ENCODE measurements at places on chromosomes 2 and 18.

GRCh38 chr2:150076281-150076680 is 411.2 kb downstream of the RND3 start:
- no peak for DNase-seq

- DNase-seq: no peak
Measured at GRCh38 chr18:67636597-67637385, 120.3 kb upstream of the DSEL start.

- DNase-seq: no peak
Measured at GRCh38 chr2:73780237-73780582, 307 bp upstream of the DUSP11 start.

GRCh38 chr2:108634576-108635160 is 84.6 kb upstream of the RANBP2 start:
- DNase-seq: no peak

DNA sequence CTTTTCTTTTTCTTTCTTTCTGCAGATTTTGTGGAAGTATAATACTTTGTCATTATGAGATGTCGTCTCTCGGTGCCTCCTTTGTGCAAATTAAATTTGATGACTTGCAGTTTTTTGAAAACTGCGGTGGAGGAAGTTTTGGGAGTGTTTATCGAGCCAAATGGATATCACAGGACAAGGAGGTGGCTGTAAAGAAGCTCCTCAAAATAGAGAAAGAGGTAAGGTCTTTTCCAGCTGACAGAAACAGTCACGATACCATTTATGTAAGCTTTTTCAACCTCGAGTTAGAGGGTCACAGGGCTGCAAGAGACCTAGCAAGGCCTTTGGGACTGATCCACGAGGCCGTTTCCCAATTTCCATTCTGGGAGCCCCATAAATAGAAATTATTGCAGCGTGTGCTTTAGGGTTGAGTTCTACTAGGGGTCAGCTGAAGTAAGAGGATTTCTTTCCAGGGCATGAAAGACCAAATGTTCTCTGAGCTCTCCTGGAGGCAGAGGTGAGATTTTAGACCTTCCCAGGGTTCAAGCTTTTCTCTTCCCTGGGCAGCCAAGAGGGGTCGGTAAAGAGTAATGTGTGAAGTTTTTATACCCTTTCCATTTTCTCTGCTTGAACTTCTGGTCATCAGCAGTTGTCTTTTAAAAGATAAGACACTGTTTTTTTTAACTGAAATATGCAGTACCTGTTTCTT is 15.5 kb downstream of the MAP3K20 start:
- DNase-seq: peak; percentile 66

GRCh38 chr2:216299588-216299987 is 72.7 kb downstream of the MARCHF4 start:
- DNase-seq: no peak

GRCh38 chr18:39701839-39702238 is 2136.2 kb upstream of the CELF4 start:
- no peak for DNase-seq

- DNase-seq: no peak
Measured at GRCh38 chr2:117502121-117502520, 312.4 kb upstream of the DDX18 start.

- DNase-seq: no peak
Measured at GRCh38 chr18:1774261-1774660, 797.0 kb downstream of the METTL4 start.

DNA sequence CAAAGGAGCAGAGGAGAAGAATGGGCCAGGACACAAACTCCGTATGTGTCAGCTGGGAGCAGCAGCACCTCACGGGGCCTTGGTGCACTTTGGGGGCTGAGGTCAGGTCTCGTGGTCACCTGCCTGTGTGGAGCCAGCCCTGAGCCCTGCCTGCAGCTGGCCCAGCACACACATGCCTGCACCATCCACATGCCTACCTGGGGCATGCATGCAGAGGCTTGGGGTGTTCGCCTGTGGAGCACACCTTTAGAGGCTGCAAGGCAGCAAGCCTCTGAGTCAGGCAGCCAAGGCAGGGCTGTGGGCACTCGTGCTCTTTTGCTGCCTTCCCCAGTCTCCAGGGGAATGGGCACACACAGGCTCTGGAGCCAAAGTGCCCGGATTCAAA is 36.0 kb downstream of the ARHGEF4 start:
- peak; percentile 51 for DNase-seq

DNA sequence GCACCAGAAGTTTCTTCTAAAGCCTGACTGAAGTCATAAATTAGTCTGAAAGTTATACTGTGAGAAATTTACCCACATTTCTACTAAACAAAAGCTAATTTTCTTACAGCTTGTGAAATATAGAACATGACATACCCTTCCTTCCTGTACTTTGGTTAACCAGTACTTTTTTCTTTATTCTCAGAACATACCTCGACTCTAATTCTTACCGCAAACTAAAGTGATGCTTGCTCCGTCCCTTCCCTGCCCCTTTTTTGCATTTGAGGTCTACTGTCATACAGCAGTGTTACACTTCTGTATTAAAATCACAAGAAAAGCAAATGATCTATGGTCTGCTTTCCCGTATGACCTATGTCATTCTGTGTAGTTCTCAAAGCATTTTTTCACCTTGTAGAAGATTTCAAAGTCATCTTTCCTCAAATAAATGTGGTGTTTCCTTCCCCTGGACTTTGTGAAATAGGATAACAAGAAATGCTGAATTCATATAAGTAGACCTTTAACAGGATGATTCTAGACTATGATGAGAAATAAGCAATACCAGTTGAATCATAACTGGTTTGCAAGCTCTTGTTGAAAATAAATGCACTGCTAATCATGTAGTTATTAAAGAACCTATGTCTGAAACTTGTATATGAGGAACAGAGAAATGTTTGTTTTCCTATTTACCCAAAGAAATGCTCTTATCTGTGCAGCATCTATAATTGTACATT is 30.4 kb downstream of the CYTIP start:
- no peak for DNase-seq

DNA sequence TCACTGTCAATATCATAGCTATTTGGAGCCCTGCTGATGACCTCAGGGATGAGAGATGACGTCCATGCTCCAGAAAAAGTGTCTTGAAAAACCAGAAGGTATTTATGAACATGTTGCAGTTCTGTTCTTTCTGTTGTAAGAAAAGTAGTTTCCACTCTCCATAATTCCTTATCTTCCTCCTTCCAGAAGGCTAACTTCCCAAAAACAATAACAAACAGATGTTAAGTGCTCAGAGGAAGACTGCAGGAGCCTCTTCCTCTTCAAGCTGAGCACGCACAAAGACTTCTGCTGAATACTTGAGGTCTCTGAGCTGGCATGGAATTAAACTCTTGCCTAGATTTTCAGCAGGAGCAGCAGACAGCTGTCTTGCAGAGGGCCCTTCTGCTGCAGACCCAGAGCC is 434.5 kb upstream of the KLHL29 start:
- DNase-seq: no peak

- no peak for DNase-seq
Measured at GRCh38 chr2:106876699-106877098, 9.3 kb downstream of the ST6GAL2 start.

GRCh38 chr2:88549616-88550292 is 77.5 kb downstream of the EIF2AK3 start:
- DNase-seq: no peak

- DNase-seq: no peak
Measured at GRCh38 chr2:26270373-26270772, 25.6 kb downstream of the HADHB start.

- DNase-seq: no peak
Measured at GRCh38 chr2:26422947-26423629, 21.4 kb downstream of the DRC1 start.

DNA sequence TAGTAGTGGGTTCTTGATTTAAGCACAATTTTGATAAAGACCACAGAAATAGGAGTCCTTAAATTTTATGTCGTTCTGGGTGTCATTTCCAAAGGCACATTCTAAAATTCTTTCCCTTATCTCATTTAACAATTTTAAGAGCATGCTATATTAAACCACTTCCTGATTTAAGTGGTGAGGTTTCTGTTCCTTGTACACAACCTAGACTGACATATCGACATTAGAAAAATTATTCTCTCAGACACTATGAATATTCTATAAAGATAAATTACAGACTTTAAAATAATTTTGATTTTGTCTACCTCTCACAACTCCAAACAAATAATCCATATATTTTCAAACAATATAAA is 923.8 kb downstream of the LRP1B start:
- DNase-seq: no peak

DNA sequence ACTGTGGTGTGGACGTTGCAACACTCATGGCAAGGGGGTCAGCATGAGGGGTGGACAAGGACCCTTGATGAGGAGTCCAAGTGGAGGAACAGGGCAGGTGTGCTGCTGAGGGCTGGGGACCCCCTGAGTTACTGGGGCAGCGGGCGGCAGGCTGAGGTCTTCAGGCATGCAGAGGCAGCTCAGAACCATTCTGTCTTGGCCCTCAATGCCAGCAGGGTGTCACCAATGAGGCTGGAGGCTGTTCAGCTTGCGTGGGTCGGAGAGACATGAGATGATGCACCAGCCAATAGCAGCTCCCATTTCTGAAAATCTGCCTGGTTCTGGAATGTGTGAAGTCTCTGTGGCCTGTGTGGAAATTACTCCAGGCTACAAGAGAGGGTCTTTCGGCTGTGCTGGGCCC is 105.4 kb downstream of the INHBB start:
- DNase-seq: no peak

GRCh38 chr2:102391565-102391964 is 31.4 kb upstream of the IL18RAP start:
- DNase-seq: no peak

DNA sequence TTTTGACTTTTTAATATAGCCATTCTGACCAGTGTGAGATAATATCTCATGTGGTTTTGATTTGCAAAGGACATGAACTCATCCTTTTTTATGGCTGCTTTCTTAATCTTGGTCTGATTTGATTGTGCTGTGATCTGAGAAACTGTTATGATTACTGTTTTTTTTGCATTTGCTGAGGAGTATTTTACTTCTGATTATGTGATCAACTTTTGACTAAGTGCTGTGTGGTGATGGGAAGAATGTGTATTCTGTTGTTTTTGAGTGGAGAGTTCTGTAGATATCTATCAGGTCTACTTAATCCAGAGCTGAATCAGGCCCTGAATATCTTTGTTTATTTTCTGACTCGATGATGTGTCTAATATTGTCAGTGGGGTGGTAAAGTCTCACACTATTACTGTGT is 16.8 kb downstream of the SP140L start:
- no peak for DNase-seq

- no peak for DNase-seq
Measured at GRCh38 chr2:177796011-177796410, 276.6 kb downstream of the PDE11A start.

- DNase-seq: no peak
Measured at GRCh38 chr2:104539649-104540048, 314.3 kb upstream of the POU3F3 start.

- no peak for DNase-seq
Measured at GRCh38 chr2:866887-867286, 83.8 kb upstream of the SNTG2 start.
